NCI-H1092 (cell line): ENCODE measurements at places on chromosomes 3 and 15.

GRCh38 chr3:25594007-25594502 lies 70.7 kb downstream of the TOP2B start:
- no peak for DNase-seq

GRCh38 chr3:4806535-4807108 lies 172.6 kb upstream of the BHLHE40 start:
- DNase-seq: no peak

- no peak for DNase-seq
These were observed 8.0 kb upstream of the CERS3 start for GRCh38 chr15:100536733-100537132.

DNA sequence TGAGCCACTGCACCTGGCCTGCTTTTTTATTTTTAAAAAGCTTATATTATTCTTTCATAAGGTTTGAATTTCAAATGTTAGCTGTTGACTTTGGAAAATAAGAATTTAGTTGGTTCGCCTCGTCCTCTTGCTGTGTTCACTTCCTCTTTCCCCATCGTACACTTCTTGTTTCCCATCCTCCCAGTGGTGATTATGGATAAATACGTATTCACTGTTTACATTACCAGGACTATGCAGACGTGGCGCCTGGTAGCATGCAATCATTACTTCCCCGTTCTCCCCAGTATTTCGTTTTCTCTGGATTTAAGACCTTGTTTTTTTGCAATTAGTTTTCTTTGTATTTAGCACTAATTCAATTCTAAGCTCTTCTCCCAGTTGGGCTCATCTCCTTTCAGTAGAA lies 70.1 kb downstream of the LMLN start:
- no peak for DNase-seq

GRCh38 chr3:73136941-73137340 lies 75.5 kb downstream of the EBLN2 start:
- no peak for DNase-seq

DNA sequence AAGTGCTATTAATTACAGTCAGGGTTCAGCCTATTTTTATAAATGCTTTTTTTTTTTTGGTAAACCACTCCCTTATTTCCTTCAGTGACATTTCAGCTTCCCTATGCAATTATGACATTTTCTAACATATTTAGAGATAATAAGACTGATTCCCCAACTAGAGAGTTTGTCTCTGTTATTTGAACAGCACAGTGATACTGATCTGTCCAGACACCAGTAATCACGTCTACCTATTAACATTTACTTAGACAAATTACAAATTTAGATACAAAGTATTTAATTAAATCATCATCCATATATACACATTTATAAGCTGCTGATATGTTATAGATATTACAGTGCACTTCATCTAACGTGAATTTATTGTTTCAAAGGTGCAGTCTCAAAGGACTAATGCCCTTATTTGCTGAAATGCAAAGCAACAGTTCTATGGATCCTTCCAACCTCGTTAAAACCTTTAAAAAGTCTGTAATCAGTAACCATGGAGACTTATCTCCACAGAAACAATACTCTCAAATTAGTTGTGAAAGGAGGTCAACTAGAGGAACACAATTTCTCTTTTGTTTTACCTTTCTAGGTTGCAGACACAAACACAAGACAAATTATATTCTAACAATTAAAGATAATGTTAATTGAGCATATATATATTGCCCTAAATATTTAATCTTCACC lies 1531.1 kb downstream of the SI start:
- no peak for DNase-seq

- DNase-seq: no peak
These were observed 747 bp downstream of the MYL3 start for GRCh38 chr3:46862369-46863025.

DNA sequence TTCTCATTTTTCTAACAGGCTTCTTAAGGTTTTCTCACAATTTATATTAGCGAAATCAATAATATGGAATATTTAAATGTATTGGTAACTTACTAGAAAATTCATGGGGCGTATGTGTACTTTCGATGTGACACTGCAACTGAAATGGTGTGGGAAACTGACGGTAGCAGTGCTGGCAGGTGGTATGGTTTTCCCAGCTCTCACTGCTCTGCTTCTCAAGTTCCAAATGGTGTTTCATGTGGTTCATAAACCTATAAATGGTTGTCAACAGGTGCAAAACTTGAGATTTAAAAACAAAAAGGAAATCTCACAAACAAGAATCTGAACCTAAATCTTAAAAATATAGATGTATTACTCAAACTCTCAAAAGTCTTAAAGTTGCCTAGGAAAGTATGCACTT lies 54.7 kb downstream of the ZNF280D start:
- DNase-seq: no peak

DNA sequence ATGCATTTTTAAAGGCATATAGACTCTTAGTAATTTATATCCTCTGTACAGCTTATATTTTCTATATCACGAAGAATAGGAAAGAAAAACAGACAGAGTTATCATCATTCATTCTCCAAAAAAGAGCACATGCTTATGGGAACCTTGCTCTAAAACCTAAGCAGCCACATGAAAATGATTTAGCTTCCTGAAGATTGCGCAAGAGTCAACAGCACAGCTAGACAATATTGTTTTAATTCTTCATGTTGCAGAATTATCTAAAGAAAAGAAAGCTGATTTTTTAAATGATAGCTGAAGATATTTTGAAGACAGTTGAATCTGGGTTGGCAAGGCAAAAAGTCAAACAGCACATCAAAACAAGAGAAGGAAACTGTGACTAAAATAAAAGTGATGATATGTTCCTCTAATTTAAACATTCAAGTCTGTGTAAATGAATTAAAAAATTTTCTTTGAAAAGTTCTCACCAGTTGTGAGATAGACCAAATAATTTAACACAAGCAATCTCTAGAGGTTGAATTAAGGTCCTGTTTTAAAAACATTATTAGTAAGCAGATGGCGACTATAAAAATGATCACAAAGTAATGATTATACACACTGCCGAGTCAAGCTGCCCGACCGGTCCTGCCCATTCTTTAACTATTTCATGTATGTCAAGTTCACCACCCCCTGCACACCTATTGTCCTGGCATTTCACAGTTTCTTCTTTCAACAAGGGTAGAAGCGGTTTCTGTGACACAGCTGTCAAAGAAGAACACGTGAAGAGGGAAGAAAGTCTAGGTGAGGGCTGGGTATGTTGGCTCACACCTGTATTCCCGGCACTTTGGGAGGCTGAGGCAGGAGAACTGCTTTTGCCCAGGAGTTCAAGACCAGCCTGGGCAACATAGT lies 74.2 kb upstream of the BHLHE40 start:
- no peak for DNase-seq

GRCh38 chr3:45646051-45646585 lies 43.1 kb upstream of the SACM1L start:
- no peak for DNase-seq

DNA sequence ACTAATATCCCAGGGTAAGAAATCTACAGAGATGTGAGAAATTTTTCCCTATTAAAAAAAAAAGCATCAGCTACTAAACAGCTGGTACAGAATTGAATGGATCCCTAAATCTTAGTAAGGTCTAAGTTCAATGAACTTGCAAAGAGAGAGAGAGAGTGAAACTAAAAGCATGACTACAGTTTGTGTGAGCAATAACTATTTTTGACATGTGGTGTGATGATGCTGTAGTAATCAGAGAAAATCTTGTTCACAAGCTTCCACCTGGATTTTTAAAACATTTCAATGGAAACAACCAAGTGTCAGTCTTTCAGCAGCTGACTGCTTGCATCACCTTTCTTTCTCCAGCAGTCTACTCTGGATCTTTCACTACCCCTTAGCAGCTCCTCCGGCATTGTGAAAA lies 45.2 kb upstream of the ABI3BP start:
- DNase-seq: no peak

DNA sequence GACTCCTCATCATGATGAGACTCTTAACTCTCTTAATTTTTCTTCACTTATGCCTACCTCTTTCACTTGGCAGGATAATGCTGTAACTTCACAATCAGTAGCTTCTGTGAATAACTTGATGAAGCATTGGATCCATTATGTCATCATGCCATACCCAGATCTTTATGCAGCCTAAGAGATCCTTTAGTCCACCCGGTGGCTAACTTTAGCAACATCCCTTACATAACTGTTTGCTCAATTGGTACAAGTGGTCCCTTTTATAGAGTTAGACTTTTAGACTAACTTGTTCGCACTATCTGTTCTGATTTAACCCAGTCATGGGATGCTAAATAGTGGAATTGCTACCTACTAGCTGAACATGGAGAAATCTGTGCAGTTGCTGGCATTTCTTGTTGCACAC lies 184.5 kb downstream of the USP13 start:
- no peak for DNase-seq

GRCh38 chr15:62209322-62209721 lies 44.2 kb upstream of the C2CD4B start:
- no peak for DNase-seq

DNA sequence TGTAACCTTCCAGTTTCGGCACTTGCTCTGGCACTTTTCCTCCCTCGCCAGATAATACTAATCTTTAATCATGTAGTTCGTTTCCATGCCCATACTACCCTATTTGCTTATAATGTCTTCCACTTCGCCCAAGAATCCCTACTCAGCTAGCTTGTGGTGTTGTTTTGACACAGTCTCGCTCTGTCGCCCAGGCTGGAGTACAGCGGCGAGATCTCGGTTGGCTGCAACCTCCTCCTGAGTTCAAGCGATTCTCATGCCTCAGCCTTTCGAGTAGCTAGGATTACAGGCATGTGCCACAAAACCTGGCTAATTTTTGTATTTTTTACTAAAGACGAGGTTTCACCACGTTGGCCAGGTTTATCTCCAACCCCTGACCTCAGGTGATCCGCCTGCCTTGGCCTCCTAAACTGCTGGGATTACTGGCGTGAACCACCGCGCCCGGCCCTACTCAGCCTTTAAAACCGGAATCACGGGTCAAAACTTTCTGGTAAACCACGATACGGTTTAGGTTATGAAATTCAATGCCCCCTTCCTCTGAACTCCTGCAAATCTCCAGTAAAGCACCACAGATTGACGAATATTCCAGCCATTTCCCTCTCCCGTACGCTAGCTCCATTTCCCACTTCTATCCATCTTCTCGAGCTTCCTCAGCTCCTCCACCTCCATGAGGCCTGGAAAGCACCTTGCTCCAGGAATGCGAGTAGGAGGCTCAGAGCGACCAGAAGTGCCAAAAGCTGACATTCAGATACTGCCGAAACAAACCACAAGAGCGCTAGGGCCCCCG lies 878 bp upstream of the RAD51 start:
- no peak for DNase-seq
